ENCODE measurements at places on chromosomes 5 and 9.

DNA sequence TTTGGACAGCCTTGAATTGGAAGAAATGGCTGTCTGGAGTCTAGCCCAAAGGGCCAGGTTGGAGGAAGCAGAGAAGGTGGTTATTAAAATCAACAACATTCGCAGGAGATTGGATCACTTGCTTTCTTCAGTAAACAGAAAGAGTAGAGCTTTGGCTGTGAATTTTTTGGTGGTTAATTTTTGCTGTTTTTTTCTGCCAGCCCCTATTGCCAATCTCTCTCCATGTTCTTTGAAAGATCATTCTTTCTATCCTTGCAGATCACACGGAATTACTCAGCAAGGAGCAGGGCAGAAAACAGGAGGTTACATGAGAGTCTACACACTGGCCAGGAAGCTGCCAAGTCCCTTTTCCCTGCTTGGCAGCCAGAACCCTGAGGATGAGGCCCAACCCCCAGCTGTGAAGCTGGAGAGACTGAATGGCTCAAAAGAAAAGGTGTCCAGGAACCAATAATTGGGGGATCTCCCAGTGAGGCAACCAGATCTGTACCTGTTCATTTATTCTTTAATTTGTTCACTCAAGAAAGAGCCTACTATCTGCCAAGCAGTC is 13.0 kb downstream of the GLRX start:
- DNase-seq = no peak

DNA sequence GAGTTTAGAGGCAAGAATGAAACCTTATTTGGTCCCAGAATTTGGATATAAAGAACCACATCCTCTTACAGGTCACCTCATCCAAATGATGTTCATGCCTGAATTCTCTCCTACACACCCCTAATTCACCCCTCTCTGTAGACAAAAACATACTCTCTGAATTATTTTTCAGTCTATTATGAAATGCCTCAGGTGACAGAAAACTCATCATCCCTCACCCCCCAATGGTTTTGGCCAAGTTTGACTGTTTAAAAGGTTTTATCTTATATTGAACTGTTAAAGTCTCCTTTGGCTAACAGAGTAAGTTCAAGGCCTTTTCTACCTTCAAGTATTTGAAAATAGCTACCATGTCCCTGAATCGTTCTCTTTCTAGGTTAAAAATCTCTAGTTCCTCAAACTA is 2.3 kb upstream of the CD180 start:
- DNase-seq = no peak

DNA sequence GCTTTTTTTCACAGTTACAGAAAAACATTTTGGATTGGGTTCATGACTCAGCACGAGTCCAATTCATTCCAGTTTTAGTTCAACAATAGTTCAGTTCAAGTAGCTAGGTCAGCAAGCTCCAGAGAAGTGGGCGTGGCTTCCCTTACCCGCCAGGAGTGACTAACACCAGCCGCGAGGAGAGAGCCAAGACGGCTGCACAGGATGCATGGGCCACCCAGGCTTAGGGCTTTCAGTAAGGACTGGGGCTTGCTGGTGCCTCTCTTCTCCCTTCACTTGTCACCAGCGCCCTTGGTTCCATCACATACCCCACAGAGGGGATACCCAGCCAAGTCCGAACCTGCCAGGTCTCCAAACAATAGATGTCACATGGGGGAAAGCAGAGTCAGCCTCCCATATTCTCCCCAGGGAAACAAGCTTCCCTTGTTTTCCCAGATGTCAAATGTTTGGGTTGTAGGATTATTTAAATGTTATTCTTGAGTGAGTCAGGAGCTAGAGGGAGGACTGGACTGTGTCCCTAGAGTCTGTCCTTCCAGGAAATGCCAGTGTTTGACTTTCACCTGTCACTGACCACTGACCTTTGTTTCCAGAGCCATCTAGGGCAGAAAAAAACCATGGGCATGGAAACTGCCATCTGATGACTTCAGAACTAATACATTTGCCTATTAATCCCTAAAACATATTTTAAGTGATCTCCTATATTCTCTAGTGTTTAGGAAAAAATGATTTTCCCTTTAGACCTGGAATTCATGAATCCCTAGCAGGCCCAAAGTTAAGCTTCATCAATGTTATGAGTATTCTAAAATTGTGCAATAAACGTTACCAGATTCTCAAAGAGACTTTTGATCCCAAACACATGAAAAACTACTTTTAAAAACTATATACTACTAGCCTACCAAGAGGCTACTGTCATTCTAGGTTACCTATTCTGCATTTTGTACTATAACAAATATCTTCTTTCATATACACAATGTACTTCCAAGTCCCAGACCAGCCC is 51.9 kb downstream of the NIPAL4 start:
- DNase-seq = no peak

- DNase-seq = no peak
Observed at GRCh38 chr9:121360601-121361374, 9.3 kb downstream of the STOM start.

Measured in endothelial cell (in vitro differentiated cells).